ENCODE measurements at places on chromosomes 13 and 19.

GRCh38 chr13:22800526-22801401 lies 380.0 kb upstream of the SGCG start:
- DNase-seq: no peak

- DNase-seq: no peak
Observed at GRCh38 chr13:97492257-97492656, 58.3 kb downstream of the RAP2A start.

DNA sequence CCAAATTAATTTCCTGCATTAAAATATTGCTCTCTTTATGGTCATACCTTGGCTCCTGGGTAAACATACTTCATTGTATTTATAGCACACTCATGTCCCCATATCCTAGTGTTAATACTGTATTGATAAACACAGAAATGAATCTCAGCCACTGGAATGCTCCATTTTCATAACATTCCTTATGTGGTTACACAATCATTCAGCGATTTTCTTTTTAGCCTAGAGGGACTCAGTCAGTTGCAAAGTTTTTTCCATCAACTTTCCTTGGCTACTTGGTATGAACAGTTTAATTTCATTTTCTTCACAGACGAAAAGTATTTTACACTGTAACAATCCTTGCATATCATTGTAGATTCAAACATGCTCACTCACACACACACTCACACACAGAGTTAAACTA lies 471.5 kb downstream of the FGF14 start:
- peak; percentile 77 for DNase-seq

DNA sequence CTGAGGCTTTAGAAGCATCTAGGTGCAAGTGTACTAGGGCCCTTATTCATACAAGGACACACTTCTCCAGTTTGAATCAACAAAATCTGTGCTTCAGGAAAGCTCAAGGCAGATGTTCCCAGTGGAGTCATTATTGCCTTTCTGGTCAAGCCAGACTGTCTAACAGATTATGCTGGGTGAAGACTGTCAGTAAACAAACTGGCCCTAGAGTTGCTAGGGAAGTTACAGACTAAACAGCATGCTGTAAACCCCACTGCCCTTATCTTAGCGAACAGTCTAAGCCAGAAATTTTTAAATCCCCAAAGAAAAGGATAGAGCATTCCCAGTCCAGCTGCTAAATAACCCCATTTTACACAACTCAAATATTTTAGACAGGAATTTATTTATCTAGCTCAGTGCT lies 1701.3 kb upstream of the PRR20A start:
- DNase-seq: no peak

- no peak for DNase-seq
Observed at GRCh38 chr19:57192993-57193392, 1.7 kb downstream of the ZNF264 start.

DNA sequence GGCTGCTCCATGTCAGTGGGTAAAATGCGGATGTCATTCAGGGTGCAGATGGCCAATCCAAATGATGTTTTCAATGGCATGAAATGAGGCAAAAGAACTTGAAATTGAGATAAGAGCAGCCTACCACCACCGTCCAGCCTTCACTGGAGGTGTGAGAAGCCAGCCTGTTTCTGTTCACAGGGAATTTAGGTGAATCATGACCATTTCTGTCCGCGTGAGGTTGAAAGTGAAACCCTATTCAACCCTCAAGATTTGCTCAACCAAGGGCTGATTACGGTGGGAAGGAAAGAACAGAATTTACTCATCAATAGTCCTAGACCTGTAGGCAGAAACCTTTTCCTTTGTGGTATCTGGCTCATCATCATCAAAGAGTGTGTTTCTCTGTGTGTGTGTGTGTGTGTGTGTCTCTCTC lies 370.7 kb downstream of the COG6 start:
- DNase-seq: no peak

DNA sequence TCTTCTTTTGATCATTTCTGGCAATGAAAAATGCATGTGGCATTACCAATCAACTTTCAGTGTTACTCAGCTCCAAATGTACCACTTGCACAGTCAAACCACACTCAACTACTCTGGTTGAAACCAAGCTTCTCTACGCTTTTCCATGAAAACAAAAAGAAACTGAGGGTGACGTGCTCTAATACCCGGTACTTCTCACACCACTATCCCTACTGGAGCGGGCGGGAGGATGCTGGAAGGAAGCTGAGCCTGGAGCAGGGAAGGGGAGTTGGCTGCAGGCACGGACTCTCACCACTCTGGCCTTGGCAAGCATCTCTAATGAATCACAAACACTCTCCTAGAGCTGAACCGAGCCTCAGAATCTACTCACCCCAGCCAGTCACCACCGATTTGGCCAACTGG lies 48.2 kb downstream of the STK24 start:
- DNase-seq: no peak

- no peak for DNase-seq
Observed at GRCh38 chr13:100349594-100349993, 239.0 kb downstream of the GGACT start.

- DNase-seq: no peak
Observed at GRCh38 chr19:32809254-32809653, 60.3 kb downstream of the SLC7A9 start.

GRCh38 chr19:13938301-13939064 lies at the start of gene PODNL1:
Gene PODNL1, minus strand, starts transcription at chr19:13938417. Its CDS starts 236 bp downstream, at chr19:13938181.
- DNase-seq: peak; percentile 91

- DNase-seq: no peak
Observed at GRCh38 chr19:17411801-17412200, 6.4 kb upstream of the BST2 start.

DNA sequence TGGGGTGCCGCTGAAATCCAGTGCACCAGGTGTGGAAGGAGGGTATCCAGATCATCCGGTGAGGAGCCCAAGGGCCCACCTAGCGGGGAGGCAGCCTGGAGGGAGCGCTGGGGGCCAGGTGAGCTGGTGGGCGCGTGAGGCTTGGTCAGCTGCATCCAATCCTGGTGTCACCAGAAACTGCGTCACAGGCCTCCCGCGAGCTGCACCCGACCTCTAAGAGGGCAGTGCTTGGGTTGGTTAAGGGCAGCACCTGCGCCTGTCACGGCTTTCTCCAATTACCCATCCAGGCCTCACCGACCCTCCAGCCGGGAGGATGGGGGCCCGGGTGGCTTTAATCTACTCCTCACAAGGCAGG lies 284 bp downstream of the RNF17 start:
- DNase-seq: no peak

DNA sequence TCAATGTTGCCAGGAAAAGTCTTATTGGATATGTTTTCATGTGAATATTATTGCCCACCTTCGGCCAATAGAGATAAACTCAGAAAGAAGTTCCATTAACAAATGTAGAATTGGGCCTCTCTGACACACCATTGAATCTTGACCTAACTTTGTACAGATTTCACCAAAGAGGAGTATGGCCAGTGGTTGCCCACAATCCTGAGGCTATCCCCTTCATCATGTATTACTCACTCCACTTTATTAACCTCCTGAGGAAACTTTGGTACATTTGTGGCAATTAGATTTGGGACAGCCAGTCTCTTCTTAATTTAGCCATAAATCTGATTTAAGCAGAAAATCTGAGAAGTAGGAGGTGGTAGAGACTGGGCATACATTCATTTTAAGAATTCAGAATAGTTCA lies 53.3 kb upstream of the POSTN start:
- no peak for DNase-seq

DNA sequence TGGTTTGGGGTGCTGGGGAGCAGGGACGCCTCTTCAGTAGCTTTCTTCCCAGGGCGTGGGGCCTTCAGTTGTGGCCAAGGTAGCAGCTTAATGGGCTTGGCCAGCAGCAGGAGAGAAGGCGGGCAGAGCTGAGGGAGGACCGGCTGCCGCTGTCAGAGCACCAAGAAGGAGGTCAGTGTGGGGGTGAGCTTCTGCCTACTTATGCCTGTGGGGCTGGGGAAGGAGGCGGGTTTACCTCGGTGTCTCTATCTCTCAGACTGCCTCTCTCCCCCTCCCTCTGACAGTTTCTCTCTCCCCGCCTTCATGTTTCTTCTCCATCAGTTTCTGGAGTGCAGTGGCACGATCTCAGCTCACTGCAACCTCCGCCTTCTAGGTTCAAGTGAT lies at the start of gene CAPN12:
Gene CAPN12 (minus strand): TSS at position 177 of the 384 bp plus-strand sequence. CDS start 309 bp downstream, outside the sequence.
- no peak for DNase-seq

GRCh38 chr19:44579663-44580365 lies 33.5 kb upstream of the IGSF23 start:
- no peak for DNase-seq

GRCh38 chr13:21032656-21033055 lies 28.7 kb downstream of the LATS2 start:
- no peak for DNase-seq

DNA sequence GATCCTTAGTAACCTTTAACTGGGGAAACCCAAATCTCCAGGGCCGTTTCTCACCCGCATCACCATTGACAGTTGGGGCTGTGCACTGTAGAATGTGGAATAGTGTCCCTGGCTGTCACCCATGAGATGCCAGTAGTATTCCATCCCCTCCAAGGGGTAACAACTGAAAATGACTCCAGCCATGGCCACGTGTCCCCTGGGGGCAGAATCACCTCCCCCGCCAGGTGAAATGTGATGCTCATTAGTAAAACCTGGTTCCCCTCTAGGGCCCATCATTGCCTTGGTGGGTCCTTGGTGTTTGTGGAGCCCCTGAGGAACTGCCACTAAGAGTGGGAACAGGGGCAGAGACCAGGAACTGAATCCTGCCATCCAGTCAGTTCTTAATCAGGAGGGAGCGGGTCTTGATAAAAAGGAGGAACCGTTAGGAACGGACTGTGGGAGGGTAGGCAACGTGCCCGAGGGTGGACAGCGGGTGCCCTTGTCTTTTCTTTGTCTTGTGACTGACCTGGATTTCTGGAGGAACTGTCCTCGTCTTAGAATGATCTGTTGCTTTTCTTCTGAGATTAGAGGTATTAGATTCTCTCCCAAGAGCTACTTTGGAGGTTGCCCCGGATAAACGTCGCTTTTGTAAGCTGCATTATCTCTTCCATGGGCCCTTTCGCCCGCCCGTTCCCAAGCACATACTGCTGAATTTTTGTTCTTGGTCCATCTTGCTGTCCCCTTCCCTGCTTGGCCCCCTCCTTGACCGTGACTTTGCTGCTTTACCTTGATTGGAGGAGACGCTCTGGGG lies 3.5 kb downstream of the MYO9B start:
- no peak for DNase-seq

GRCh38 chr13:89627996-89628395 lies 1719.5 kb upstream of the MIR17HG start:
- DNase-seq: no peak

- no peak for DNase-seq
Observed at GRCh38 chr19:4423416-4424126, 21.1 kb downstream of the CHAF1A start.

DNA sequence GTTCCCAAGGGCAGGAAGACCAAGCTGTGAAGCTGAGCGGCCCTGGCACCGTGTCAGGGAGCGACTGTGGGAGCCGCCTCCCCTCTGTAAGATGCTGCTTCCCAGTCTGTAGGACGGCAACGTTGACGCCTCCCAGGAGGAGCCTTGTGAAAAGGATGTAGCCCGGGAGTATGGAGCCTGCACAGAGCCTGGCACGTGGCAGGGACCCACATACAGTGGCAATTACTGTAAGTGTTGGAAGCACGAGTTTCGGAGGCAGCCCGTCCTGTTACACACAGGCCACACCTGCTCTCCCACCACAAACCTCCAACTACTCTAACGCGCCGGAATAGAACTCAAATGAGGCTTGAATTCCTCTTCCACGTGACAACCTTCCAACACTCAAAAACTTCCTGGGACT lies 6.6 kb downstream of the RAB20 start:
- DNase-seq: no peak

- peak; percentile 65 for DNase-seq
Observed at GRCh38 chr13:98206946-98207345, 29.9 kb upstream of the RNF113B start.

DNA sequence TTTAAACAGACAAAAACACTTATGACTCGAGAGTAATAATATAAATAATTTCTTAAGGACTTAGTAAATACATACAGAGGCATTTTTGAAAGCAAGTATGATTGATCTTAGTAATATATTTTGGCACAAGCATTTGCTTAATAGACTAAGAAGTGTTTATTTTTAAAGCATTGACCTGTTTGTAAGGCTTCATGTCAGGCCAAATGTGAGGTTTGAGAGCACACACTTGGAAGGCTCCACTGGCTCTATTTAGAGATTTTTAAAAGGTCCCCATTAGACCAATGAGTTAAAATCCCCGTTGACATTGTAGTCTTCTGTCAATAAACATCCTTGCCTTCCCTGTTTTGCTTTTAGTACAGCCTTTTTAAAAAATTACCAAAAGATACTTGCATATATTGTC lies 50.4 kb downstream of the ATP8A2 start:
- no peak for DNase-seq

DNA sequence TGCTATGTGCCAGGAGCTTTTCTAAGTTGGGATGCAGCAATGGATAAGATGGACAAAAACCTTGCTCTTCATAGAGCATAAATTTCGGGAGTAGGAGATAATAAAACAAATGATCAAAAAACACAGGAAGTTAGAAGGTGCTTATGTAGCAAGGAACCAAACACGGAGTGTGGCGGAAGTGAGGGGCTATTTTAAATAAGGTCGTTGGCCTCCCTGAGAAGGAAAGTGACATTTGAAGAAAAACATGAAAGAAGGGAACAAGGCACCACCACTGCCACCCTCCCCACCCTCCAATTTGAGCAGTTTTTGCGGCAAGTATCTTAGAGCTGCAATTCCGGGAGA lies 3.2 kb upstream of the GSX1 start:
- DNase-seq: no peak

GRCh38 chr19:43481701-43482100 lies 16.3 kb upstream of the LYPD3 start:
- DNase-seq: no peak

- DNase-seq: no peak
Observed at GRCh38 chr13:29877456-29878078, 27.1 kb upstream of the UBL3 start.

GRCh38 chr13:20373861-20374260 lies 141.7 kb upstream of the GJB6 start:
- DNase-seq: no peak

DNA sequence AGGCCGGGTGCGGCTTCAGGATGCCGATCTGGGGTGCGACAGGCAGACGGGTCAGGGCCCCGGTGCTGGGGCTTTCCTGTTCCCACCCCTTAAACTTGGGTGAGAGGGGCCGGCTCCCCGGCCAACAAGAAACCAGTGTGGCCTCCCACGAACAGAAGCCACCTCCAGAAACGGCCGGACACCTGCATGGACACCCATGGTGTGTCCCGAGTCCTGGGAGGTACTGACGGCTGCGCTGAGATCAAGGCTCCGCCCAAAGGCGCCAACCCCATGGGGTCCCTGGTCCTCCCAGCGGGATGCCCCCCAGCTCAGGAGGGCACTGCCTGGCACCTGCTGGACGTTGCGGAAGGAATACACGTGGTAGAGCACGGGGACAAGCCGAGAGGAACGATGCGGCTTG lies 11.5 kb downstream of the POLRMT start:
- DNase-seq: no peak
